CD4-positive, alpha-beta T cell treated with Interleukin-2 at 100 ng/mL for 4 hours (primary cell): ENCODE measurements at places on chromosomes 12 and 14.

DNA sequence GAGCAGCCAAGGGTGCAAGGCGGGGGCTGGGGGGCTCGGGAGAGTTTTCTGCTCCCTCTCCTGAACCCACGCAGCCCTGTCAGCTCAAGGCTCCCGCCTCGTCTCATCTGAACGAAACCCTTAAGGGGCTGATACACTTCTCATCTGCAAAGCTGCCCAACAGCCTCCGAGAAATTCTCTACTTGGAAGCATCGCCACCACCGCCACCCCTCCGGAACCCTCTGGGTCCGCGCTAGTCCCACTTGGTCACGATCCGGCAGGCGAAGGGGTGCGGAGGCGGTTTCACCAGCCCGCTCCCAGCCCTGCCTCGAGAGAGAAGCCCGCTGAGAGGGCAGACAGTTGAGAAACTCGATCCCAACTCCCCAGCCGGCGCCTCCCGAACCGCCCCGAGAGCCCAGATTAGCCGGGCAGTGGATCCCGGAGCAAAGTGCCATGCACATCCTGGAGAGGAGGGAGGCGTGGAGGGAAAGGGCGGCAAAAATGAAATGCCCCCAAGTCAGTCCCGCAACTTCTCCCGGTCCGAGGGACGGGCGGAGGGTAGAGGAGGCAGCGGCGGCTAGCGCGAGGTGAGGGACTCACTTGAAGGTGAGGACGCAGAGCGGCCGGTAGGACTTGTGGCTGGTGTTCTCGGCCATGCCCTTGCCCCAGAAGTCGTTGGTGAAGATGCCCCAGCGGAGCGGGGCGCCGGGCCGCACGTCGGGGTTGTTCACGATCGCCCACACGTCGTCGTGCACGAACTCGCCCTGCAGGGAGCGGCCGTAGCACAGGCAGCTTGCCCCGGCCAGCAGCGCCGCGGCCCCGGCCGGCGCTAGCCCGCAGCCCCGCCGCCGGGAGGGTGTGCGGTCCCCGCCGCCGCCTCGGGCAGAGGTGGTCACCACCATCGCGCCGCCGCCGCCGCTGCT, 620 bp downstream of the TMTC1 start:
- DNase-seq = no peak

- no peak for DNase-seq
Measured at GRCh38 chr14:59829469-59830337, 40.9 kb downstream of the RTN1 start.

DNA sequence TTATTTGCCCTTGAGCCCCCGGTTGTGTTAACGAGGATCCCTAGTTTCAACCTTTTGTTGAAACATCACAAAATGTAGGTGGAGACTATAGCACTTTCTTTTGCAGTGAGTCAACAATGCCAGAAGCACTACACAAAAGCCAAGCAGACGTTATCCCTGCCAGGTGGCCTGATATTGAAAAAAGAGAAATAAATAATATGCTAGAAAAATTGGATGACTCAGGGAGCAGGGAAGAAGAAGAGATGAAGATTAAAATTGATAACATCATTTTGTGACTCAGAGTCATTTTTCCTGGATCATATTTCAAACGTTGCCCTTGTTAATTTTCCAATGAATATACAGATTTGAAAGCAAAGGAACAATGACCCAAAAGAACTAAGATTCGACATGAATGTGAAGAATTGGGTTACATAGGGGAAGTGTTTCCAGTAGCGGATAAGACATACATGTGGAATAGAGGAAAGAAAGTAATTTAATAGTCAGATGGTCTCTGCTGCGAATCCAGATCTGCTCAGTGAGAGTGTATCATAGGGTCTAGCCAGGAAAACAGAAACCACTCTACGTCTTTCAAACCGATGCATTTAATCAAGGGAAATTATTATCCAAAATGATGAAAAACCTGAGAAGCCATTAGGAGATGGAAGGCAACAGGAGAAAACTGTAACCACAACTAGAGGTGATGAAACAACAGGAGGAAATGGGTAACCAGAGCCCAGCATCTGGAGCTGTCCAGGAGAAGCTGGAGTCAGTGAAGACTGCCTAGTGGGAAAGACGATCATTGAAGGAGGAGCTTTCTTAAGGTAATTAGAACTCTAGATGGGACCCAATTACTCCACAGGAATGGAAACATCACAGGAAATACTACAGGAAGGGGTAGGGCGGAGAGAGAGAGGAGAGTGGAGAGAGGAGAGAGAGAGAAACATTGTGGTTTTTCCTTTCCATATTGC, 57.9 kb downstream of the RERG start:
- DNase-seq = no peak

GRCh38 chr12:94730847-94731246, 80.5 kb upstream of the TMCC3 start:
- no peak for DNase-seq

DNA sequence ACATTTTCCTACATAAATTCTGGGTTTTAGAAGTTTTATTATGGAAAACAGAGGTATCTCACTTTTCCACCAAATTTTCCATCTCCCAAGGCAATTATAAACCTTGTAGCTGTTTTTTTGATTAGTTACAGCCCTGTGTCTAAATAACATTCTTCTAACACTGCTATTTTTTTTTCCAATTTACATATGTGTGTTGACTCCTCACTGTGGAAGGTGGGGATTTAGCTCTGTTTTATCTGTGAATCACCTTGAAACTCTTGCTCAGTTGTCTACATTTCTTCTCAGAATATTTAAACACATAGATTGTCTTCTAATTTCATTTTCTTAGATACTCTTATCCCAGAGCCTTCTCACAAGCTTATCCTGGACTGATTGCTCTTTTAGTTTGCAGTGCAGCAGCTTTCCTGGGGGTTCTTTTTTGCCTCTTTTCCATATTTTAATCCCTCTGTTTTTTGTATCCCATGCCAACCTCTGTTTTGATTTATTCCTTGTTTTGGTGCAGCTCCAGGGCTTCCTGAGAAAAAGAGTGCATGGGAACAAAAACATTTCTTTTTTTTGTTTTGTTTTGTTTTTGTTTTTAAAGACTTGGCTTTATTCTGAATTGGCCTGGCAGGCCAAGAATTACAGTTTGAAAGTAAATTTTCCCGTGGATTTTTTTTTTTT, 36.7 kb downstream of the TBC1D15 start:
- no peak for DNase-seq
